ENCODE measurements at places on chromosomes 1 and 21.

DNA sequence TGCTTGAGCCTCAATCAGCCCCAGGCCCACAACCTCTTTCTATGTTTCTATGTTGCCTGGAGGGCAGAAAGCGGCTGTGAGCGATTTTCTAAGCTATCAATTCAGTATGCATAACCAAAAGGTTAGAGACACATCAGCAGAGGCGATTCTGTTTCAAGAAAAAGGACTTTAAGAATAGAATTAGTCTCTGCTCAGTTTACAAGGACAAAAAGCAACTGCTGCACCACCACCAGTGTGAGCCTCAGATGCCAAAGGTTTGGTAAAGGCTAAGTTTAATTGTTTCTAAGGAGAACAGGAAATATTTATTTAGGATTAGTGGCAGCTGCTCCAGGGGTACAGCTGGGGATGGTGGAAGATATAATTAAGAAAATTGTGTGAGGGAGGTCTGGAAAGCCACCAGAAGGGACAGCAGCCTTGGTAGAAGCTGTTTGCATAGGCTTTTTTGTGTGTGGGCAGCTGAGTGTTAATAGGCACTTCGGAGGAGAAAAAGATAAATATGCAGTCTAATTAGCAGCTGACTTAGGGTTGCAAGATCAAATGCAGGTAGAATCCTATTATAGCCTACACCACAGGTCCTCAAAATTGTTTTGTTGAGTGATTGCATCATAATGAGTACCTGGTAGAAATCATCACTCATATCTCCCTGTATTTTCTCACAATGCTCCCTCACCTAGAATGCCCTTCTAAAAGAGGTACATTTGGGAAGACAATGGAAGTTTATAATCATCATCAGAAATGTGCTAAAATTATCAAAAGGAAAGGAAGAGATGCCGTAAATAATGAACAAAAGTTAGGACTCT, 35.8 kb downstream of the ZC3H11B start:
- DNase-seq = no peak

DNA sequence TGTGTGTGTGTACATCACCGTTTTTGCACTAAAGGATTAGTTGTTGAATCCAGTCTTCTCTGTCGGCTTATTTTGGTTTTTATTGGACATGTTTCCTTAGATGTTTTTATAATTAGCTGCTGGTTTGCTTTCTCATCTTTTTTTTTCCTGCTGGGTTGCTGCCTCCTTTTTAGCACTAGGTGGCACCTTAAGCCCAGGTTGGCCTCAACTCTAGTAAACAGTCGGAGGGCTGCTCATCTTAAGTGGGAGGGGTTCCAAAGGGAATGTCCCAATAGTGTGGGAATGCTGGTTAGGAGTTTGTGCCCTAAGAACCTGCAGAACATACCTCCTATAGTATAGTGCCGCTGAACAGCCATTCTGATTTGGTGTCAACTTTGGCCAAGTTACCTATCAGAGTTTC, 570.1 kb upstream of the CXADR start:
- no peak for DNase-seq

GRCh38 chr1:22754824-22755223, 44.2 kb downstream of the EPHB2 start:
- DNase-seq = no peak

DNA sequence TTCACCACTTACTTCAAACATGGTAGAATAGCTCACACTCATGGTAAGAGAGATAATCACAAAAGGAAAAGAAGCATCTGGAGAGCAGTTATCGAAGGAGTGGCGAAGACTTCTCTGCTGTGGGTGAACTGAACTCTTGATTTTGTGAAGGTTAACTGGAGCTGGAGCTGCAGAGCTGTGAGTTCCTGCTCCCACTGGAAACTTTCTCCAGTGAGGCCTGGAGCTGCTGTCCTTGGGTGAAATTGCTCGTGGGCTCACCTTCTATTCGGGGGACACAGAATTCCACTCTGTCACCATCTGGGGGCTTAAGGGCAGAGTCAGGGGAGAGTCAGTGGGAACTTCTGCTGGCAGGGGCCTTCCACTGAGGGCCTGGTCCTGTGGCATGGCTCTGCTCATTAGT, 45.9 kb downstream of the MAB21L3 start:
- no peak for DNase-seq

GRCh38 chr1:214127705-214128104, 139.9 kb downstream of the PROX1 start:
- DNase-seq = no peak

DNA sequence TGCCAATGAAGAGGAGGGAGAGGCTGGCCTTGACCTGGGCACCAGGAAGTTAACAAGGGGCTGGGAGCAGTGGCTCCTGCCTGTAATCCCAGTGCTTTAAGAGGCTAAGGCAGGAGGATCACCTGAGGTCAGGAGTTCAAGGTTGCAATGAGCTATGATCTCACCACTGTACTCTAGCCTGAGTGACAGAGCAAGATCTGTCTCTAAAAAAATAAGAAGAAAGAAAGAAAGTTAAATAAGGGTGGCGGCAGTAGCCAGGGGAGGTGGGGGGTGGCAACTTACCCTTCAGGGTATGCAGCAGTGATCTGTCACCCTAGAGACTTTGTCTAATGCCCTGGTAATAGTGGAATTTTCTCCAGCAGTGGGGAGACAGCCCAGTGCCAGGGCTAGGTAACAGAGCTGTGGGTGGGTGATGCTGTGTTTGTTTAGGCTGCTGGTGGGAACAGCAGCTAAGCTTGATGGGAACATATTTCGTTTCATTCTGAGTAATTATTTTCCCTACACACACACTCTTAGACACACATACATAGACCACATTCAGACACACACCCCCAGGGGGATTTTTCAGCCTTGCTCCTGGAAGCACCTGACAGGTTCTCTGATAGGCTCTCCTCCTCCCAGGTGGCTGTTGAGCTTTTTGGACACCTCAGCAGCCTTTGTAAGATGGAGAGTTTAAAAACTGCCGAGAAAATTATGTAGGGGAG, 11.3 kb upstream of the SYT6 start:
- no peak for DNase-seq

DNA sequence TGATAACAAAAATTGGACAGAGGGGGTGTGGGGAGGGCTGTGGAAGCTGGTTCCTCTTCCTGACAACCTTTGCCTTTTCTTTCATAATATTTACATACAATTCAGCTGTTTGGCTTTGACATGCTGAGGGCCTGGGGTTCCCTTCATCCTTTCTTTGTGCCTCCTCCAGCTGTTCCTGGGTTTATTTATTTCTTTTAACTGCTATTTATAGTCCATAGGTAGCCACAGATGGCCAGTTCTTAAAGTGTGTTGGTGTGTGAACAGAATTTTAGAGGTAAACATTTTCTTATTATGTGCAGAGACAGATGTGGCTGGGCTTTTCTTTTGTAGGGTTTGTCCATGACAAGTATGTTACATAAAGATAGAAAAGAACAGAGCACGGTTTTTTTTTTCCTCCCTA, 34.1 kb upstream of the CNIH3 start:
- DNase-seq = no peak

DNA sequence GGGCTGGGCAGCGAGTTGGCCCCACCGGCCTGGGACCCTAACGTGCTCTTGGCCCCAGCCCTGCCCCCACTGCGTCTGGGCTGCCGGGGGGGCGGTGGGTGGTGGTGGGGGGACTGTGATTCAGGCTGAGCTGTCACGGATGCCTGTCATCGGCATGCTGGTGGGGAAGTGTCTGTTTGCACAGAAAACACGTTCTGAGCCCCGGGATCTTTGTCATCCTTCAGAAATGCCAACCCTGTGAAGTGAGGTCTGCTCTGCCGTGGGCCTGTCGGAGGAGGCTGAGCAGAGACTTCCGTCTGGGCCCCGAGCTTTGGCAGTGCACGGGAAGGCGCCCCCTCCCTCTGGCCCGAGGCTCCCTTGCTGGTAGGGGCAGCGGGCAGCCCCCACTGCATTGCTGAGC, 24.3 kb upstream of the PLCH2 start:
- no peak for DNase-seq

- no peak for DNase-seq
Observed at GRCh38 chr21:34771512-34772028, 102.8 kb downstream of the CLIC6 start.

DNA sequence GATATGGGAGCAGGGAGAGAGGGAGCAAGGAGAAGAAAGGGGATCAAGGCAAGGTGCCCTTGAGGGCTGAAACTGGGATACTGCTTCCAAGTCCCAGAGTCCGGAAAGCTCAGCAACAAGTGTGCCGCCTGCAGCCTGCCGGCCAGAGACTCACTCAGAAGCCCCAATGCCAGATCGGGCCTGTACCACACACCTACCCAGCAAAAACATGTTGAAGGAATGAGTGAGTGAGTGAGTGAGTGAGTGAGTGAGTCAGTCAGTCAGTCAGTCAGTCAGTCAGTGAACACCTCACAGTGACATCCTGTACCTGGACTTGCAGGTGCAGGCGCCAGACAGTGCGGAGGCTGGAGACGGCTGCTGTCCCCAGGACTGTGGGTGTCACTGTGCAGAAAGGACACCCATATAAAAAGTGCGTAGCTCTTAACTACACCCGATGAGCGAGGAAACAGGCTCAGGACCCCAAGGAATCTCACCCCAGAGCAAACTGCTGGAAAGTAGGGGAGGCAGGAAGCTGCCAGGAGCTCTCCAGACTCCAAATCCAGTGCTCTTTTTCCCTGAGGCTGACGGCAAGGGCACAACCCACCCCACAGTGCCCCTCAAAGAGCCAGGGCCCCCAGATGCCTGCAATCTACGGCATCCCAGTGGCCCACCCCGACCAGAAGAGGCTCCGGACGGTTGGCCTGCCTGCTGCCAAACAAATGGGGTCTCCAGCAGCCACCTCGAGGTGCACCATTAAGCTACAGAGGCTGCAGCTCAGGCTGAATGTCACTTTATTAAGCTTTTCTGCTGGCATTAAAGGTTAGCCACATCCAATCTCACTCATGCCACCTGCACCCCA, 261.7 kb downstream of the NPHP4 start:
- no peak for DNase-seq

DNA sequence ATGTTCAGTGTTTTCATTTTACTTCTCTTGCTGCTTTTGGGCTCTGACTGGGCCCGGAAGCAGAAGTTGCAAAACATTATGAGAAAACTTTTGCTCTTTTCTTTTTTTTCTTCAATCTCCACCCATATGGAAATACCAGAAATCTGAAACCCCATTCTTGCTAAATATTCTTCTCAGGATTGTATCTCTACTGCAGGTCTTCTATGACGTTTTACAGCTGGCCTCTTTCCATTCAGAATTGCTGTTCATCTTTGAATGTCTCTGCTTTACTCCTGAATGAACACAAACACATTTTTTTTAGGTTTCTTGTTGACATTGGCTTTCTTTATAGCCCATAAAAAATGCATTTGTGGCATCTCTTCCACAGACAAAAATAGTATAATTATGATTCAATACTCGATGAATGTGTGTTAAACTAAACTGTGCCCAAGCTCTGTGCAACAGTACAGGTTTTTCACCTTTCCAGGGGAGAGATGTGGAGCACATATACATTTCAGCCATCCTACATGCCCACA, 18.8 kb downstream of the PTPRC start:
- no peak for DNase-seq

DNA sequence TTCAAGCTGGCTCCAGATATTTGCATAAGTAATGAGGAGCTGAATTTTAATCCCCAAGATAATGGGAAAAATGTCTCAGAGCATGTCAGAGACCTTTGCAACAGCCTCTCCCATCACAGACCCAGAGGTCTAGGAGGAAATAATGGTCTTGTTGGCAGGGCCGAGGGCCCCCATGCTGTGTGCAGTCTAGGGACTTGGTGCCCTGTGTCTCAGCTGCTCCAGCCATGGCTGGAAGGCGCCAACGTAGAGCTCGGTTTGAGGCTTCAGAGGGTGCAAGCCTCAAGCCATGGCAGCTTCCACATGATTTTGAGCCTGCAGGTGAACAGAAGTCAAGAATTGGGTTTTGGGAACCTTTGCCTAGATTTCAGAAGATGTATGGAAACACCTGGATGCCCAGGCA, 134.7 kb downstream of the LYPLAL1 start:
- no peak for DNase-seq

GRCh38 chr1:93565496-93566206, 116.0 kb downstream of the BCAR3 start:
- no peak for DNase-seq

DNA sequence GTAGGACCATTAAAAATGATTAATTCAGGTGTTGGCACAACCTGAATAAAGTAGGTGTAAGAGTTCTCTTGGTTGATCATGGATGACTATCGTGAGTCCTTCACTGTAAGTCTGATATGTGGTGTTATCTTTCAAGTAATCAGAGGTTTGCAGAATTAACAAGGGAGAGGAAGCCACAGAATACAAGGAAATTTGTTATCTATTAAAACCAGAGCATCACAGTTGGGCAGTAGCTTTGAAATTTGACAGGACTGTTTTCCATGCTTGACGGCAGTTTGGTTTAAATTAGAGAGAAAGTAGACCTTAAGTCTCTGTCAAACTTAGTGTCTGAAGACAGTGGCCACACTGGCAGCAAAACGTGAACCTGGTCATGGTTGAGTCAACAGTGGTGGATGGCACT, 139.5 kb upstream of the KCNK2 start:
- no peak for DNase-seq

DNA sequence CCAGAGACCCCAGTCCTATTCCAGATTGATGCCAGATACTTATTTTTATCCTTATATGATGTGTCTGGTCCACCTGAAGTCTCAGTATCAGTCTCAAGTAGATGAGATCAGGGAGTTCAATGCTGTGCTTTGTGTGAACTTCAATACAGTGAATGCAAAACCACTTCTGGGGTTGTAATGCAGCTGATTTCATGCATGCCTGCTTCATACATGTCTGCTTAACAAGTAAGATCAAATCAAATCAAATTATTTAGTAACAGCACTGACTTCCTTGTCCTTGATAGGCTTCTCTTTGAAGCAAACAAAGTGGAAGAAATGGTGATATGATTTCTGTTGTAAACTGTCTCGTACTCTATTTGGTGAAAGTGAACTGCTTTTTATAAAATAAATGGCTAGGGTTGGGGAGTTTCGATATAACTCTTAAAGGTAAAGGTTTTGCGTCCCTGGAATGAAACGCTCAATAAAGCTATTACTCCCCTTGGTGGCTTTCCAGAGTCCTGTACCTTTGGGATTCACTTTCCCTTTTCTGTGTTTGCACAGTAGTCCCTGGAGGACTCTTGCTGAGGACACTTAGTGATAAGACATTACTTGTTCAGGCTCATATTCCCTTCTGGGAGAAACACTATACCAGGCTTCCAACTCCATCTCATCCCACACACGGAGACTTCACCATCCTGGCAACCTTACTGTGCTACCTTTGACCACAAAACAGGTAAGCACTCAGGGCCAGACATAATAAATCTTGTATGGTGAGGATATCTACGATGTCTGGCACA, 59.3 kb downstream of the FH start:
- no peak for DNase-seq

GRCh38 chr21:46634966-46635323, 529 bp upstream of the PRMT2 start:
- DNase-seq = no peak

Data from hippocampal formation (tissue), 2 donors.